GF-D8 (cell line): ENCODE measurements at places on chromosomes 6 and 20.

DNA sequence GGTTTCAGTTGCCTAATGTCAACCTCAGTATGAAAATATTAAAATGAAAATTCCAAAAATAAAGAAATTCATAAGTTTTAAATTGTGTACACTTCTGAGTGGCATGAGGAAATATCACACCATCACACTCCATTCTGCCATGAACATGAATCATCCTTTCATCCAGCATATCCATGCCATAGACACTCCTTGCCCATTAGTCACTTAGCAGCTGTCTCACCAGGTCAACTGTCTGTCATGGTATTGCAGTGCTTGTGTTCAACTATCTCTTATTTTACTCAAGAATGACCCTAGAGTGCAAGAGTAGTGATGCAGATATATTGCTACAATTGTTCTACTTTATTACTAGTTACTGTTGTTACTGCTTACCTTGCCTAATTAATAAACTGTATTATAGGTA is 712.4 kb downstream of the EPHA7 start:
- DNase-seq = no peak

DNA sequence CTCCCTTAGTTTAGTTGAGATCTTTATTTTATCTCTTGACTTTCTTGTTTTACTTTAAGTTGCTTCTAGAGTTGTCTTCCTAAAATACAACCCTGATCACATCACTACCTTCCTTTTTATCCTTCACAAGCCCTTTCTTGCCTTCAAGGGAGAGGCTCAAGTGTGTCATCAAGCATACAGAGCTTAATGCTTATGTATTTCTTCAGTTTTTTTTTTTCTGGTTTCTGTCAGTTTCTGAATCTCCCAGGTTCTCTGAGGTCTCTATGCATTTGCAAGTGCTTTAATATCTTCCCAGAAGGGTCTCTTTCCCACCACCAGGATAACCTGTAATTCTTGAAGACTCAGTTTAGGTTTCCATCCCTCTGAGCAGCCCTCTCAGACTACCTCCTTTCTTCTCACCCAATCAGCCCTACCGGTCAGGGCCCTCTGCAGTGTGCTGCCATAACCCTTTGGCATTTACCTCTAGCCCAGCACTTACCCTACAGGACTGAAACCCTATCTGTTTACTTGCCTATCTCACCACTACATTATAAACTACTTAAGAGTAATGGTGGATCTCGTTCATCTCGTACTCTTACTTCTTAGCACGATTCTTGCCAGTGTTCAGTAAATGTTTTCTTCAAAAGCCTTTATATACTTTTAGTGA is 36.9 kb downstream of the EYA4 start:
- no peak for DNase-seq

GRCh38 chr6:8132130-8132529 is 29.8 kb upstream of the EEF1E1 start:
- DNase-seq = no peak

GRCh38 chr6:7589949-7590917 is at the start of gene SNRNP48:
Gene SNRNP48 (plus strand): TSS chr6:7590198. CDS start chr6:7590258, 60 bp downstream.
- peak; percentile 69 for DNase-seq

DNA sequence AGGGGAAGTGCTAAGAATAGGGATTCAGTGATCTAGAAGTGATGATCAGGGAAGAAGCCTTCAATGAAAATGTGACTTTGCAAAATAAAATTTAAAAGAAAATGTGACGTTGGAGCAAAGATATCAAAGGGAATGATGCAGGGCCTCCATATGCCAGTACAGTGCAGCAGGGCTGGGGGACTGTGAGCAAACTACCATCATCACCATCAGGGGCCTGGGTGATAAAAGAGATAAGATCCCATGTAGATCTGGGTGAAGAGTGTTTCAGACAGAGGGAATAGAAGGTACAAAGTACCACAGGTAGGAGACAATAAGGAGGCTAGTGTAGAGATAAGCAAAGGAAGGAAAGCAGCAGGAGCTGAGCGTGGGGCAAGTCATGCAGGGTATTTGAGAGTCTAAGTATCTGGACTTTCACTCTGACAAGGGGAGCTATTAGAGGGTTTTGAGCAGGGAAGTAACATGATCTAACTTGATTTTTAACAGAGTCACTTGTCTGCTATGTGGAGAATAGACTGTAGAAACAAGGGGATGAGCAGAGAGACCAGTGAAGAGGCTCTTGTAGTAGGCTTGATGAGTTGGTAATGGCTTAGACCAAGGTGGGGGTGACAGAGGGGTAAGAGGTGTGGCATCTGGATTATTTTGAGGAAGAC is 295.6 kb downstream of the ZFAND3 start:
- DNase-seq = no peak

- DNase-seq = no peak
These were observed 158.5 kb upstream of the ARID1B start for GRCh38 chr6:156618600-156619205.

- no peak for DNase-seq
These were observed 9.7 kb upstream of the CEP43 start for GRCh38 chr6:166989427-166990032.

DNA sequence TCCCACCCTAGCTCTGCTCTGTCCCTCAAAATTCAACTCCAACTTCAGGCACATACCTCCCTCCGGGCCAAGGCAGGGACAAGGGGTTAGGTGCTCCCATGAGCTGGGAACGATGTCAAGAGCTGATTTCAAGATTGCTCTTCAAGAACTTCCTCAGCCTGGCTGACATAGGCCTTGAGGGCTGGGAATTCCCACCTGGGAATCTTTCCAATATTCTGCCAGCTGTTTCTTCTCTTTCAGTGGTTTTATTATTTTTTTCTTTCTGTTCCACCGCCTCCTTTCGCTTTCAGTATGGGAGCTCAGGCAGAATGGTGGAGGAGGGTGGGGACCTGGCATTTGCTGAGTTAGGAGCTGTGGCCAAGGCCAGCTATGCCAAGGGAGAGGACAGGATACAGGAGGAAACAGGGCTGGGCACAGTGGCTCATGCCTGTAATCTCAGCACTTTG is 33.7 kb downstream of the SRSF3 start:
- no peak for DNase-seq

DNA sequence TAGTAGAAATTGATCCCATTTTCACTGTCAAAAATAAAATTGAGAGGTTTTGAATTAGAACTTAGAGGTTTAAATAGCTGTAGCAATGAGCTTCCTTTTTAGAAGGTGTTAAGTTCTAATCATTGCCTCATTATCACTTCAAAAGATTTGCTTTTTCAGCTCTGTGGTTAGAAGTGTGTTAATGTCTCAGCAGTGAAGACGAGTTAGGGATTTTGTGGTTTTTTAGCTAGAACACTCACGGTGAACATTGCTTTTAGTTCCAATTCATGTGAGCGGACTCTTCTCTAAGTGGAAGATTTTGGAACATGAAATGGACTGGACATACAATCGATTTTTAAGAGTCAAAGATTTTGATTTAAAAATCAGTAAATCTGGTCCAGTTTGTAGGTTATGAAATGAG is 12.7 kb upstream of the IFNGR1 start:
- no peak for DNase-seq

GRCh38 chr6:158575550-158575949 is 15.7 kb downstream of the TMEM181 start:
- no peak for DNase-seq

- DNase-seq = no peak
These were observed 220.4 kb upstream of the JARID2 start for GRCh38 chr6:15025446-15025845.

GRCh38 chr6:55023230-55023629 is 151.1 kb upstream of the HCRTR2 start:
- DNase-seq = no peak

- DNase-seq = no peak
These were observed 11.9 kb downstream of the VSTM2L start for GRCh38 chr20:37914672-37915433.

GRCh38 chr6:32222333-32223230 is 1.3 kb downstream of the NOTCH4 start:
- no peak for DNase-seq

GRCh38 chr20:51833326-51833725 is 31.0 kb upstream of the SALL4 start:
- DNase-seq = no peak

DNA sequence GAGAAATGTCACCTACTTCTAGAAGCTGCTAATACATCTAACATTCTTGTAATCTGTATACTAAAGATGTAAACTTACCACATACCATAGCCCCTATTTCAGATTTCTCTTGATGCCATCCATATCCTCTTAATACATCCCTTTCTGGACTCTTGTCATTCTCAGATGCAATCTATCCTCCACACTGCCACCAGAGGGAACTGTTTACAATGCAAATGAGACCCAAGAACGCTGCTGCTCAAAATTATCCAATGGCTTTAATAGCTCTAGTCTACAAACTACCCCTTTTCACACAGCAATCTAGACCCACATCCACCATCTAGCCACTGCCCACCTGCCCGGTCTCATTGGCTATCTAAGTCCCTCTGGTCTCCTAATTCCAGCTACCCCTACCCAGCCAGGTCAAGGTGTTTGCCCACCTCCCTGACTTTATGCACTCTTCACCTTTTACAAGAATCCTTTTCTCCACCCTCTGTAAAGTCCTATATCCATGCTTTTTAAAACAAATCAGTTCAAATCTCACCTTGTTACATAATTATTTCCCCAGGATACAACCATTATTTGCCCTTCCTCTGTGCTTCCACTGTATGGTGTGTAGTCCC is 14.8 kb downstream of the FAXC start:
- DNase-seq = peak; percentile 14

- DNase-seq = peak; percentile 81
These were observed 24.9 kb downstream of the KIF13A start for GRCh38 chr6:17962436-17963031.

- DNase-seq = no peak
These were observed 248.6 kb upstream of the QKI start for GRCh38 chr6:163165922-163166321.

DNA sequence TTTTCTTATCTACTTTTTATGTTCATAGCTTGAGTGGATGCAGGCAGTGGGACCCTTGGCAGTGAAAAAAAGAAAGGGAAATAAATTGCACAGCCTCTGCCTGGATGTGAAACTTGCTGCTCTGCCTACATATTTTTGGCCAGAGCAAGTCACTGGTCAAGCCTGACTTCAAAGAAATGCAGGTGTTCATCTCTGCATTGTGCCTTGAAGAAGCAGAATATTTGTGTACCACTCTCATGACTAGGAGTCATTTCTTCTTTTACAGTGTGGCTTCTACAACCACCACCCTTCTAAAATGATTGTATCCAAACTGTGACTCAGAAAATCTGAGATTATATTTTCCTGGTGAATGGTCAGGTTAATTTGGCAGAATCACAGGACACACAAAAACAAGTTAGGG is 2.5 kb upstream of the KATNA1 start:
- no peak for DNase-seq

GRCh38 chr6:157235600-157236039 is 87.7 kb downstream of the TMEM242 start:
- no peak for DNase-seq

DNA sequence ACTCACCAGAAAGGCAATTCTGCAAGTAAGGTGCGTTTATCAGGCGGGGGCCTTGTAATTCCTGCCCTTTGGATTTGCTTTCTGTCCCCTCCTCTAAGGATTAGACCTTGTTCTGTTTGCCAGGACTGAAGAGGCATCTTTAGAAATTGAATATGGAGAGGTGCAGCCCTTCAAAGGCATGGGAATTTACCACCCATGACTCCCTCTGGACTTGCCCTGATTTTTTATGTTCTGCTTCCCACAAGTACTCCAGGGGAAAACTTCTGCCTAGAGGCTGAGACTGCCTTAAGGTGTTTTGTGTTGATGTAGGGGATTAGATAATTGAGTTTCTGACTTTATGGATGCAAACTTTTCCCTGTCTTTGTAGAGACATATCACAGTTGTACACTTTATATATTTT is 30.2 kb downstream of the SYTL3 start:
- DNase-seq = no peak
